ENCODE measurements at places on chromosomes 7 and 10.

- DNase-seq: no peak
These were observed 63.3 kb downstream of the IMMP2L start for GRCh38 chr7:111499027-111499426.

GRCh38 chr7:17041324-17041723, 159.5 kb upstream of the AGR3 start:
- DNase-seq: no peak

- no peak for DNase-seq
These were observed 94.2 kb upstream of the CXCL12 start for GRCh38 chr10:44478876-44479705.

DNA sequence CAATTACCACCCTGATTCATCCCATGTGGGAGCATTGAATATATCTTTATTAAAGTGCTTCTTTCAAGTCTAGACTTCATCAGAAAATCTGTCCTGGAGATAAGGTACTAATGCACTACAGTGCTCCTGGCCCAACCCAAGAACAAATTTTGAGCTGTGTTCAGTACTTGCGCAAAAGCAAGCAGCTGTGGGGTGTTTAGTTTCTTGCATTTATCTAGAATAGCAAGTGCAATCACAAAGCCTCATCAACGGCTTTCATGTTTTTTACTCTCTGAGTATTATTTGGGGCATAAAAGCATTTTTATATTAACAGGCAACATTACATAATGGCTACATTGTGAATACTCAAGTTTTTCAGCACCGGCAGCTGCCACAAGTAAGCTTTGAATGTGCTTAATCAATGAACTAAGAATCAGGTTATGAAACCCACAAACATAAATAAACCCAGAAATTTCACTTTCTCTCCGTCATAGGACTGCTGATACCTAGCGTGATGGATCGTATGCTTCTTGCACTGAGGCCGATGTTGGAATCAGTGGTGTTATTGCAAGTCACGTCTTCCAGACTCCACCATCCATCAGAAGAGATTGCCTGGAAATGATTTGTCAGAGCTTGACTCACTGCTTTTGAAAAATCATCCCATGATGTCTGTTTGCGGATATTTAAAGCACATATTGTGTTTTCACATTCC, 113.1 kb downstream of the CTTNBP2 start:
- no peak for DNase-seq

DNA sequence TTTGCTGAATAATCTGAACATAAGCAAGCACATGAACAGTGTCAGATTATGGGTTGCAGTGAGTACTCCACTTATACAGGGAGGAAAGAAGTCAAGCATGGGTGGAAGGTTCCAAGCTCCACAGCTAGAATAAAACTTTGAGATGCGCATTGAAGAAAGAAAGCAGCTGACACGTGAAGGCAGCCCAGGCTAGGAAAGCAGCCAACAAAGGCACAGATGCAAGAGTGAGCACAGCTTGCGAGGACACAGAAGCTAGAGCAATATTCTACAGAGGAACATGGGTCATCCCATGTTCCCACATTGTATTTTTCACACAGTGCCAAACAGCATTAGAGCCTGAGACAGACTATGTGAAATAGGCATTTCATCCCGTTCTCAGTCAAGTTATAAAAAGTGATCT, 194.6 kb upstream of the TBX20 start:
- DNase-seq: no peak

DNA sequence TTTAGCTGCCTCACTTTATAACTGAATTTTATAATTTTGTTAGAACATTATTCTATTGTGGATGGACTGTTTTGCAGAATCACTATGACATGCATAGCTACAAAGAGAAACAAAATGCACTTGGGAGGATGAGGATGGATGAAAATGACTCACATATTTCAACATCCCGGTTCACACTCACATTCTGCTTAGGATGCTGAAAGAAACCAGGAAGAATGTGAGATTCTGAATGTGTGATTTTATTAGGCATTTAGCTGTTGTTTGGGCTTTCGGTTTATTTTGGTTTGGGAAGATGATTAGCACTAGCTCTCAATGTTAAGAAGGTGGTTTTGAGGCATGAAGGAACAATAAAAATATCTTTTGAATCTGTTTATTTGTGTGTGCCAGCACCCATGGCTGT, 235.5 kb downstream of the SEMA3E start:
- no peak for DNase-seq

DNA sequence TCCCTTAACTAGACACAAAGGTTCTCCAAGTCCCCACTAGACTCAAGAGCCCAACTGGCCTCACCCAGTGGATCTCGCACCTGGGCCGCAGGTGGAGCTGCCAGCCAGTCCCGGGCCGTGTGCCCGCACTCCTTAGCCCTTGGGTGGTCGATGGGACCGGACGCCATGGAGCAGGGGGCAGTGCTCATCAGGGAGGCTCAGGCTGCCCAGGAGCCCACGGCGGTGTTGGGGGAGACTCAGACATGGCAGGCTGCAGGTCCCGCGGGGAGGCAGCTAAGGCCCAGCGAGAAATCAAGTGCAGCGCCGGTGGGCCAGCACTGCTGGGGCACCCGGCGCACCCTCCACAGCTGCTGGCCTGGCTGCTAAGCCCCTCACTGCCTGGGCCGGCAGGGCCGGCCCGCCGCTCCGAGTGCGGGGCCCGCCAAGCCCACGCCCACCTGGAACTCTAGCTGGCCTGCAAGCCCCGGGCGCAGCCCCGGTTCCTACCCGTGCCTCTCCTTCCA, 130.5 kb downstream of the RALA start:
- no peak for DNase-seq

DNA sequence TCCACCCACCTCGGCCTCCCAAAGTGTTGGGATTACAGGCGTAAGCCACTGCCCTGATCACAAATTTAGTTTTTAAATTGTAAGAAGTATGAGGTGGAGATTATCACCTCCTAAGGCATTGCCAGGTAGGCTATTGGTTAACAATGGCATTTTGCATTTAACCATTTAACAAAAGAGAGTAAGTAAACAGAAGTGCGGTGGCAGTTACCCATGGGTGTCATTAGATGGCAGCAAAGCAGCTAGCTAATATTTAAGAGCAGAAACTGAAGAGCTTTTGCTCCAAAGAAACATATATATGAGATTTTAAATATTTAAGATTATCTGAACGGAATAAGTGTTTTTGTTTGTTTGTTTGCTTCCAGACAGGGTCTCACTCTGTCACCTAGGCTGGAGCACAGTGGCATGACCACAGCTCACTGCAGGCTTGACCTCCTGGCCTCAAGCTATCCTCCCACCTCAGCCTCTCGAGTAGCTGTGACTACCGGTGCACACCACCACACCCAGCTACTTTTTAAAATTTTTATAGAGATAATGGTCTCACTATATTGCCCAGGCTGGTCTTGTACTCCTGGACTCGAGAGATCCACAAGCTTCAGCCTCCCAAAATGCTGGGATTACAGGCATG, 325.5 kb upstream of the C7orf33 start:
- no peak for DNase-seq

GRCh38 chr7:47521011-47521795, 60.7 kb downstream of the TNS3 start:
- no peak for DNase-seq

- no peak for DNase-seq
These were observed 27.7 kb downstream of the DENND11 start for GRCh38 chr7:141674171-141674671.

- no peak for DNase-seq
These were observed 344.6 kb upstream of the SHH start for GRCh38 chr7:156156734-156157408.

DNA sequence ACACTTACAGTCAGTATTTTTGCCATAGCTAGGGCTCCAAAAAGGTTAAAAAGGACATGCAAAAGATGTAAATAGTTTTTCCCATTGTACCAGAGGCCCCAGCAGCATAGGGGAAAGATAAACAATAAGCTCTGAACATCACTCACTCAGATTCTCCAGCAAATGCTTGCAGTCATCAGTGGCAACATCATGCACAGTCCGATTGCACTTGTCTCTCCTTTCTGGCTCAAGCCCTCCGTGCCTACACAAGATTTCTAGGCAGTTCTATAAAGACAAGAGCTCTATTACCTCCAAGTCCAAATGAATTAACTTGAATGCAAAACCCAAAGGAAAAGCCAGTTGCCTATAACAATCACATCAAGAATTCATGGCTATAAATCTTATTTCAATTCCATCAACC, 106.3 kb downstream of the CTTNBP2 start:
- no peak for DNase-seq

GRCh38 chr10:7185367-7185690, 225.5 kb downstream of the SFMBT2 start:
- DNase-seq: no peak

- no peak for DNase-seq
These were observed 6.9 kb upstream of the WIPI2 start for GRCh38 chr7:5183155-5183554.

DNA sequence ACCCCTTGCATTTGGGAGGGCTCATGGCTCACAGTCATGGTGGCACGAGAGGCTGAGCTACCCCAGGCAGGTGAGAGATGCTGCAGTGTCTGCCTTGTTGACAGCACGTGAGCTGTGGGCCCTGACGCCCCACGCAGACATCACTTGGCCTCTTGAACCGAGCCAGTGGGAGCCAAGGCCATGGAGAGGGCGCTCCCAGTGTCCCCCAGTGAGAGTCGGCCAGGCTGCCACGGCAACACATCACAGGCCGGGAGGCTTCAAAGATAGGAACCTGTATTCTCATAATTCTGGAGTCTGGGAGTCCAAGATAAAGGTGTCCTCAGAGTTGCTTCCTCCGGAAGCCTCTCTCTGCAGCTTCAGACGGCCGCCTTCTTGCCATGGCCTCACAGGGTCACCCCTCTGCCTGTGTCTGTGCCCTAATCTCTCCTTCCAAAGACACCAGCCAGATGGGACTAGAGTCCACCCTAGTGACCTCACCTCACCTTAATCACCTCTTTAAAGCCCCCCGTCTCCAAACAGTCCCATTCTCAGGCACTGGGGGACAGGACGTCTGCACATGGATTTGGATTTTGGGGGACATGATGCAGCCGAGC, 119.6 kb downstream of the KLF6 start:
- DNase-seq: no peak

DNA sequence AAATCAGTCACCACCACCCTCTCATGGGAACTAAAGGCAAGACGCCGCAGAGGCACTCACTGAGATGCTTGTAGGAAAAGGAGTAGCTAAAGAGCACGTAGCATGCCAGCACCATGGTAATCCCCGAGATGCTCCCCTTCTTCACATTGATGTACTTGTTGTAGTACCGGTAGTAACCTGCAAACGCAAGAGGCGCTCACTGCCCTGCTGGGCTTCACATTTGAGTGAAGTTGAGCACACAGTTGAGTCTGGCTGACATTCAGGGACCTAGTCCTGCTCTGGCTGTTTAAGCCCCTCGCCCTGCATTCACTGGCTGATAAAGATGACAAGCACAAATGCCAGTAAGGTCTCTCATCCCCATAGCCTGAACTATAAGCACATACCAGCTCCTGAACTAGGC, 6.9 kb downstream of the ATP5MF start:
- no peak for DNase-seq

GRCh38 chr10:112288486-112288885, 5.3 kb downstream of the TECTB start:
- DNase-seq: no peak

DNA sequence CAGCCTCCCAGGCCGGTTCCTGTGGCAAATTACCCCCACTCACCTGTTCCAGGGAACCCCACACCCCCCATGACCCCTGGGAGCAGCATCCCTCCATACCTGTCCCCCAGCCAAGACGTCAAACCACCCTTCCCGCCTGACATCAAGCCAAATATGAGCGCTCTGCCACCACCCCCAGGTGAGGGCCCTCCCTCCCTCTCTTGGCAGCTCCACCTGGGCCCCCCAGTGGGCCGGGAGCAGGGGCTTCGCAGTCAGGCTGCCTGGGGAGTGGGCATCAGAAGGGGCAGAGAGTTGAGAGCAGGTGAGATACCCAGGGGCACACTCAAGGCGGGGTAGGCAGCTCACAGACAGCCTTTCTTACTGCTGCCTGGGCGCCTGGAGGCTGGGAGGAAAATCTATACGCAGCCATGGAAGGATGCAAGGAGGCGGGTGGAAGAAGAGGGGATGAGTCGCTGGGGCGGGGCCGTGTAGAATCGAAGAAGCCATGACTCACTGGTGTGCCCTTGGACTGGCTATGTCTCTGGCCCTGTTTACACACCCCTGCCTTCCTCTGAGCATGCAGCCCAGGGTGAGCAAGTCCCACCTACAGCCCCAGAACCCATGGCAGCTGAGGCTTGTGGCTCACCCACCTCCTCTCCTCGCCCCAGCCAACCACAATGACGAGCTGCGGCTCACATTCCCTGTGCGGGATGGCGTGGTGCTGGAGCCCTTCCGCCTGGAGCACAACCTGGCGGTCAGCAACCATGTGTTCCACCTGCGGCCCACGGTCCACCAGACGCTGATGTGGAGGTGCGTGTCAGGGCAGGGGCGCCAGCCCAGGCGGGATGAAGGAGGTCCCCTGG, 48.6 kb upstream of the PPIF start:
- no peak for DNase-seq

GRCh38 chr7:44891372-44891771, 6.0 kb upstream of the PURB start:
- DNase-seq: no peak

DNA sequence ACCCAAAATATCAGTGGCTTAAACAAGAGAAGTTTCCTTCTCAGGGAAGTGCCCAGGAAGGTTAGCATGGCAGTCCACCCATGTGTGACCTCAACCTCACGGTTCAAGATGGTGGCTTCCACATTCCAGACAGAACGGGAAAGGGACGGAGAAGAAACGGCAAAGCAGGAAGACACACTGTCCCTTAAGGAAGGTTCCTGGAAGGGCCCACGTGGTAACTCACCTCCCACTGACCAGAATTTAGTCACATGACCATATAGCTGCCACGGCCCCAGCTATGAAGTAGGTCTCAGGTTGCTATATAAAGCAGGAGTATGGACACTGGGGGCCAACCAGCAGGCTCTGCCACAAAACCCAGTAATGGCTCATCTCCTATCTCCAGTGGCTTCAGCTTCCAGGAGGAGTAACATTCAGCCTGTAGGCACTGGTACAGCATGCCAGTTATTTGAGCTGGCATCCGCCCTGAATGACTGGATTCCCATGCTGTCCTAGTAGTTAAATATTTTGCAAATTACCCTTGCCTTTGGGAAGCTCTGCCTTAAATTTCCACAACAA, 278.5 kb upstream of the KLF14 start:
- DNase-seq: no peak

- DNase-seq: no peak
These were observed 755.2 kb downstream of the AUTS2 start for GRCh38 chr7:70353330-70353945.

DNA sequence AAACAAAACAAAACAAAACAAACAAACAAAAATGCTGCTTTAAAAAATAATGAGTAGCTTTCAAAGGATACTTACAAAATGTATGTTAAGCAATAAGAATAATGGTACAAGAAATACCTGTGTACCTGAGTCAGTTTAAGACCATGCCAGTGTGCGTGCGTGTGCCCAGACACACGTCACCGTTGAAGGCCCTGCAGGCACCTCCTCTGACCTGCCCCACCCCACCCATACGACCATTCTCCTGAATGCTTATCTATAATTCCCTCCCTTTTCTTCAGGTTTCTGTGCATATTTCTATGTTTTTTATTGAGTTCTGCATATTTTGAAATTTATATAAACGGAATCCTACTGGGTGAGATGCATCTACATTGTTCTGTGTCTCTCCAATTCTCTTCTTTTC, 374.2 kb upstream of the KLF6 start:
- no peak for DNase-seq

Measured in activated T-helper 1 cell treated with anti-CD3 and anti-CD28 coated beads, Interleukin-2, amount 50 U/mL, for 16 hours (primary cell).